ENCODE measurements at places on chromosomes 2 and 18. TPM values are rescaled to one million over a fixed set of nuclear protein-coding genes. Genes with fewer than 3 reads are reported as not detected.

The STAMBP gene
- polyA plus RNA-seq = 49.9 TPM

The TRIM54 gene
- 0.13 TPM for polyA plus RNA-seq

The CXCR1 gene
- polyA plus RNA-seq = 0.04 TPM

The PNPT1 gene
- 28.1 TPM for polyA plus RNA-seq

The PROM2 gene
- polyA plus RNA-seq = 14.6 TPM

The SLC40A1 gene
- 159 TPM for polyA plus RNA-seq

All from right lung (tissue), 10 donors.